ENCODE measurements at places on chromosomes 6 and 20. TPM values are rescaled to one million over a fixed set of nuclear protein-coding genes. Genes with fewer than 3 reads are reported as not detected.

GRCh38 chr20:19779634-19780033 lies 21.6 kb downstream of the RIN2 start:
- no peak for DNase-seq

- no peak for DNase-seq
Measured at GRCh38 chr20:11311659-11312224, 606.0 kb upstream of the BTBD3 start.

- no peak for DNase-seq
Measured at GRCh38 chr20:40770564-40771307, 81.7 kb upstream of the MAFB start.

GRCh38 chr6:162198925-162199324 lies 528.6 kb downstream of the PRKN start:
- DNase-seq, result no peak

The CCNC gene
- 45.3 TPM for total RNA-seq
